ENCODE measurements at places on chromosomes 4 and X.

DNA sequence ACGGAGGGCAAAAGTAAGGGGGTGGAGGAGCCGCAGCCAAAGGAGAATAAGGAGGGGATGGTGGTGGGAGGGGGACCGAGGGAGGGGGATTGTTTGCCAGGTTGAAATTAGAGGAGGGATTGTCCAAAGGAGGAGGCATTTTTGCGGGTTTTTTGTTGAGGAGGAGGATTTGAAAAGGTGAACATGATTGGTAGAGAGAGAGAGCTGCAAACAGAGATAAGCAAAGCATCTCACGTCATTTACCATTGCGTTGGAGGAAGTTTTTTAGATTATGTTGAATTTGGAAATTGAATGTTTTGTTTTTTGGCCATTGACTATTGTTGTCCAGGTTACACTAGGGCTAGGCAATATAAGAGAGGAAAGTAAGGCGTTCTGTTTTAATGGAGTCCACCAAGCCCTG is 54.5 kb upstream of the ABCB7 start:
- no peak for DNase-seq

- DNase-seq, result no peak
Measured at GRCh38 chr4:113790478-113790877, 28.9 kb upstream of the CAMK2D start.

DNA sequence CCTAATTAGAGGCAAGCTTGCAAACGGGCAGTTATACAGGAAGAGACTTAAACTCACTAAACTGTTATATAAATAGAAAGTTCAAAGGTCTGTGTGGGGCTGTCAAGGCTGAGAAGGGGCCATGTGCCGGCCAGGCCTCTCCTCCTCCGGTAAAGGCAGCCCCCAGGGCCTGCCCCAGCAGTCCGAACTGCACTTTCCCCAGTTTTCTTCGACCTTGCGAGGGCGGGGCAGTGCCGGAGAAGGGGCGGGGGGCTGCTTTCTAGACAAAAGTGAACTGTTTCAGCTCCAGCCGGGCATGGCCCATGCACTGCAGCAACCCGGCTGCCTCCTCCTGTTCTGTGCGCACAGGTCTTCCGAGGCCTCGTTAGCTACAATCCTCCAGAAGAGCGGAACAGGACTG is 4.1 kb downstream of the AFF2 start:
- no peak for DNase-seq

DNA sequence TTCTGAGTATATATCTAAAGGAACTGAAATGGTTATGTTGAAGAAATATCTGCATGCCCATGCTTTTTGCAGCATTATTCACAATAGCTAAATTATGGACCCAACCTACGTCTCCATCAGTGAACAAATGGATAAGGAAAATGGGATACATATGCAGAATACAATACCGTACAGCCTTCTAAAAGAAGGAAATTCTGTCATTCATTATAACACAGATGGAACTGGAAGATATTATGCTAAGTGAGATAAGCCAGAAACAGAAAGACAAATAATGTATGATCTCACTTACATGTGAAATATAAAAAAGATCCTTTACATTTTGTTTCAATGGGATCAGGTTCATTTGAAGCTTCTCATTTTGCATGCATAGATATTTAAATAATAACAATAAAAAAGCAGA is 263.3 kb downstream of the STPG2 start:
- no peak for DNase-seq

GRCh38 chrX:141760761-141761160 is 62.2 kb upstream of the SPANXD start:
- DNase-seq, result no peak

DNA sequence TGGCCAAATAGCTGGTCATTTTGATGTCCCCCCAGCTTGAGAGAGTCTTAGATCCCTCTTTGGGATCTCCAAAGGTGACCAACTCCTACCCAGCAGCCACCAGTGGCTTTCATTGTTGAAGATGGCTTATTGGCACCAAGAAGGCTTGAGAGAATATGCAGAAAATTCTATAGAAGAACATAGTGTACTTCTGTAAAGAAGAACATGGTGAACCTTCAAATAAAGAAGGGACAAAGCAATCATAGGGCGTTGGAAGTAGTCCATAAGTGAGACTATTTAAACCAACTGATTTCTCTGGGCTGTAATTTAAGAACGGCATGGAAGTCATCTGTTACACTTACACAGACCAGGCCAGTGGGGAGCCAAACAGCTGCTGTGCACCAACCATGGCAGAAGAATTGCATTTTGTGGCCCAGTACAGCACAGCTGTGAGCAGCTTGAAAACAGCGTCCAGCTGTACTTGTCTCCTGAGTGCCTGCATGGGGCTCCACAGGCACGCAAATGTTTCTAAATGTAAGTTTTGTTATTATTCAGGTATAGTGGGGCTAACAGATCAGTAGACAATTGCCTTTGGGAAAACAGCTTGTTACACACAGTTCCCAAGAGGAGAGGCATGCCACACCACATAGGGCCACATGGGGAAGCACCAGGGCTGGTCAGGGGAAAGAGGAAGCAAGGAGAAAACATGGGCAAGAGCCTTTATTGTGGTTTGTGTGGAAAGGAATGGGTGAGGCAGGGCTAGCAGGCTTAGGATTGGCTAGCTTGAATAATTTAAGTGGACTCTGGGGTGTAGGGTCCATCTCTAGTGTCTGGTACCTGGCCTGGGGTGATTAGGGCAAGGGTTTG is 125.0 kb downstream of the ARHGAP6 start:
- DNase-seq, result no peak

GRCh38 chr4:37603070-37603468 is 83.1 kb downstream of the RELL1 start:
- DNase-seq, result peak; percentile 55

DNA sequence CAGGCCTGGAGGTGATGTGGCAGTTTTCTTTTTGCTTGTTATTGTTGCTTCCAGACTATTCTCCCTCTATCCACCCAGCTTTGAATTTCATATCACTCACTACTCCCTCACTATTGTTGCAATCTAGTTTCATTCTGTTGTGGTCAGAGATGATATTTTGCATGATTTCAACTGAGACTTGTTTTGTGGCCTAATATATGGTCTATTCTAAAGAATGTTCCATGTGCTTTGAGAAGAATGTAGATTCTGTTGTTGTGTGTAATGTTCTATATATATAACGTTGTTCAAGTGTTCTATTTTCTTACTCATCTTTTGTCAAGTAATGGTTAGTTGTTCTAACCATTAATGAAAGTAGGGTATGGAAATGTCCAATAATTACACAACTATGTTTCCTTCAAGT is 59.0 kb downstream of the THOC2 start:
- peak; percentile 6 for DNase-seq

GRCh38 chrX:145506214-145506613 is 258.9 kb downstream of the SPANXN1 start:
- DNase-seq, result no peak

DNA sequence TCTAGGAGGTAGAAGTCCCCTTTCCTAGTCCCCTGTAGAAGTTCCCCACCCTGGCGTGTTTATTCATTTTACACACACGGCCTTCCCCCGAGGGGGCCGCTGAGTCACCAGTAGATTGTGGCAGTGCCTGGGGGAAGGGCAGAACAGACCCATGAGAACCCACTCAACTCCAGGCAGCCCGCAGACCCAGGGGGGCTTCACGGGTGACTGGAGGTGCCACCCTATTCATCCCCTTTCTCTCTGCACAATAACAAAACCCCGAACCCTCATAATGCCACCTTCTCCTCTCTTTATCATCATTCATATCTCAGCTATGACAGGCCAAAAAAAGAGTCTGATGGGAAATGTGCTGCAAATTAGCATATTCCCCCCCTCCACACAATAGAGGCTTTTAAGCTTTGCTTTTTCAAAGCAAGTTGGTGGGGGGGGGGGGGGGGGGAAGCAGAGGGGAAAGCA is 20.4 kb upstream of the GPM6B start:
- DNase-seq, result no peak

- DNase-seq, result no peak
Measured at GRCh38 chr4:184959786-184960185, 58.5 kb upstream of the HELT start.

GRCh38 chr4:87032884-87033533 is 98.2 kb downstream of the AFF1 start:
- DNase-seq, result peak; percentile 78

DNA sequence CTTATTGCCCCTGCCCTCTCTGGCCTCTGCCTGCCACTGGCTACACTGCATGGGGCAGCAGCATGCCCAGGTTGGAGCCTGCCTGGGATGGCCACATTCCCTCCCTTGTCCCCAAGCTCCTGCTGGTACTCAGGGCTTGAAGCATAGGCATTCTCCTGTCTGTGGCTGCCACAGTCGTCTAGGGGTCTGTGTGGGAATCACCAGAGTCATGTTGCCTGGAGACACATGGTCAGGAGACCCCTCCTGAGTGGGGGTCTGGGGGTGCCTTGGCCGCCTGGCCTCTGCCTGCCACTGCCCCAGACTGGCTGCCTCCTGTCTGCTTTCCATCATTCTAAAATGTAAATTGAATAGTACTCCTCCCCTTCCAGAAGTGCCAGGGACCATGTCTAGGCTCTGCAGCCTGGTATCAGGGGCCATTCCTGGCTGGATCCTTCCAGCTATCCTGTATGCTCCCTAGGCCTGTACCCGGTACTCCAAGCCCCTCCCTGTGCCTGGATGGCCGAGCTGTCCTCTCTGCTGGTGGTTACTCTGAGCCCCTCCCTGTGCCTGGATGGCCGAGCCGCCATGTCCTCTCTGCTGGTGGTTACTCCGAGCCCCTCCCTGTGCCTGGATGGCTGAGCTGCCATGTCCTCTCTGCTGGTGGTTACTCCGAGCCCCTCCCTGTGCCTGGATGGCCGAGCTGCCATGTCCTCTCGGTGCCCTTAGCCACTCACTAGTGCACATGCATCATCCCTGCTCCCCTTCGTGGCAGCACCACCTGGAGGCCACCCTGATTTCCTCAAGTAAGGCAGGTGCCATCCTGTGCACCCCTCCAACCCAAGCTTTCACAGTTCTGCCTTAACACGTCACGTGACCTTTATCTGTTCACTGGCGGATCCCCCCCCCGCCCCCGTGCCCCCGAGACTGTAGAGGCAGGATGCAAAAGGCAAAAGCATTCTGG is 5.5 kb upstream of the NKX1-1 start:
- DNase-seq, result no peak

DNA sequence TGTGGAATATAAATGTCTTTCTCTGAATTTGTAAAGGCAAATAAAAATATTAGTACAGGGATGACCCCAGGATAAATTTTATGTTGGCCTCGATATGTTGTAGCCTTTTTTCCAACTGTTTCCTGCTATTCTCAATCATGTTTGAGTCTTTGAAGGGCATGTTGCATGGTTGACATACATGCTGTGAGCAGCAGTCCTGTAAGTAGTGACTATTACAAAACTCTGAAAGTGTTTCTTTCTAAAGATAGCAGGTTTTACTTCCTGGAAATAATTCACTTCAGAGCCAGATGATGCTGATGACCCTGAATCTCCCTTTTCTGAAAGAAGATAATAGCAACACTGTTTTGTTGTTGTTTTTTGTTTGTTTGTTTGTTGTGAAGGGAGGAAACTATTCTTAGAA is 393.0 kb upstream of the GNPDA2 start:
- DNase-seq, result no peak

DNA sequence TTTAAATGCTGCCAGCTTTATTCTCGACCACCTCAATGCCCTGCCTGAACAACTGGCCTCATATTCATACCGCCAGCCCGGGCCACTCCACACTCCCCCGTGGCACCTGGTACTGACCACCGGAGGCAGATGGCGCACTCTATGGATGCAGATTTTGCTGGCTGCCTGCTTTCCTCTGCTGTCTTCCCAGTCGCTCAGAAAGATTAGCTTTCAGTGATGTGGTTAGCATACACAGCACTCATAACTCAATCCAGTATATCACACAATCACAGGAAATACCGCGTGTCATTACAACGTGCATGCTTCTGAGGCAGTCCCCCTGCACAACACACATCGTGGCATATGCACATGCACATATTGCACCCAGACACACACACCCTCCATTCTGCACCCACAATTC is 147.2 kb upstream of the BCOR start:
- DNase-seq, result peak; percentile 55

DNA sequence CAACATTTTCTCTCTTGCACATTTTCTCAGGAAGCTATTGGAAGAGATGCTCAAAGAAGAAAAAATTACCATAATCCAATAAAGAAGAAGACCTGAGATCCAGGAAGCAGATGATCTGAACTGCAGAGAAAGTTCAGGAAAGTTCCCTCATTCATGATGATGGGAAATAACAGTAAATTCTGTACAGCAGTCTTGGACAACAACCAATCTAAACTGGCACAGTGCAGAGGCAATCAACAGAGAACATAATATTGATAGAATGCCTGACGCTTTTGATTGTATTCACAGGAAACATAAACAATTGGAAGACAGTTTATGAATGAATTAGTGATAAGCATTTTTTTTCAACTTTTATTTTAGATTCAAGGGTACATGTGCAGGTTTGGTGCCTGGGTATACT is 428.9 kb downstream of the KCTD8 start:
- no peak for DNase-seq

DNA sequence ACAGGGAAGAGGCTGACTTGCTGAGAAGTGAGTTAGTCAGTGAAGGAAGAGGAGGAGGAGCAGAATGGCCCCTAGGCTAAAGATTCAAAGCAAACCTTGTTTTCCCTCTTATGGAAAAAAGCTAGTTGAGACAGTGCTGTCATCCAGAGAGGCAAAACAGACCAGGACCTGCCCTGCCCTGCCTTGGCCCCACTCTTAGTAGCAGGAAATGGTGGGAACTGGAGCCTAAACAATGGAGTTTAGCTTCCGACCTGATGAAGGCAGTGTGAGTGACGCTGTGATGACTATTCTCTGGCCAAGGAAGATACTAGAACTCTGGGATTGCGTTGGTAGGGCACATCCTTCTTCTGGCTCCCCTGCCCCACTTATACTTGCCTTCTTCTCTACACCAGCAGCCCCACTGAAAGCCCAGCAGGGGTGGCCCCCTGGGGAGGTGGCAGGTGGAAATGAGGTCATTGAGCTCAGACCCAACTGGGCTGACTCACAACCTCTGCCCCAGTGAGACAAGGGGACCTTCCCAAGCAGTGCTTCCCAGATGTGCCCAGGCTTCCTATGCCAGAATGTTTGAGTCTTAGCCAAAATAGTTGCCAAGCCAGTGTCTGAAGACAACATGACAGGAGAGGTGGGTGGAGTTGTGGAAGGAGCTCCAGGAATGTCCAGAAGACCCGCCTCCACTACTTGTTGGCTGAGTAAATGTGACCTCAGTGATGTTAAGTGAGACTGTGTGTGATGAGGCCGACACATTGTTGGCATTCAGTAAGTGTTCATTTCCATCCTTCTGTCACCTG is 38.8 kb downstream of the MSN start:
- peak; percentile 50 for DNase-seq

DNA sequence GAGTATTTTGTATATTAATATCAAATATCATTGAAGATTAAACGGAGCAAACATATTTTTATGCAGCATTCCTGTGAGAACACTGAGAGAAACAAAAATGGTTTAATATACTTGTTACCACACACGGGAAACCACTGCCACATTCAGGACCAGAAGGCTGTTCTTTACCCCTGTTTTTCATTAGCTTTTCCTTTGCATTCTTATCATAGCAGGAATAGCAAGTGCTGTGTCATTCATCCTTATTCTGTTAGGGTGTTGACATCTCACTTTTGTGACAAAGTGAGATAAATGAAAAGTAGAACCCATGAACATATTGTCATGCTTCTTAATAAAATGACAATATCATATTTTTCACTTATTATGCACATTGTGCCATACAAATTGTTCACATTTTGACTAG is 212.4 kb upstream of the NDST4 start:
- peak; percentile 48 for DNase-seq

Data from fibroblast of skin of right quadriceps (primary cell).